ENCODE measurements at places on chromosomes 13 and 19. TPM values are rescaled to one million over a fixed set of nuclear protein-coding genes. Genes with fewer than 3 reads are reported as not detected.

DNA sequence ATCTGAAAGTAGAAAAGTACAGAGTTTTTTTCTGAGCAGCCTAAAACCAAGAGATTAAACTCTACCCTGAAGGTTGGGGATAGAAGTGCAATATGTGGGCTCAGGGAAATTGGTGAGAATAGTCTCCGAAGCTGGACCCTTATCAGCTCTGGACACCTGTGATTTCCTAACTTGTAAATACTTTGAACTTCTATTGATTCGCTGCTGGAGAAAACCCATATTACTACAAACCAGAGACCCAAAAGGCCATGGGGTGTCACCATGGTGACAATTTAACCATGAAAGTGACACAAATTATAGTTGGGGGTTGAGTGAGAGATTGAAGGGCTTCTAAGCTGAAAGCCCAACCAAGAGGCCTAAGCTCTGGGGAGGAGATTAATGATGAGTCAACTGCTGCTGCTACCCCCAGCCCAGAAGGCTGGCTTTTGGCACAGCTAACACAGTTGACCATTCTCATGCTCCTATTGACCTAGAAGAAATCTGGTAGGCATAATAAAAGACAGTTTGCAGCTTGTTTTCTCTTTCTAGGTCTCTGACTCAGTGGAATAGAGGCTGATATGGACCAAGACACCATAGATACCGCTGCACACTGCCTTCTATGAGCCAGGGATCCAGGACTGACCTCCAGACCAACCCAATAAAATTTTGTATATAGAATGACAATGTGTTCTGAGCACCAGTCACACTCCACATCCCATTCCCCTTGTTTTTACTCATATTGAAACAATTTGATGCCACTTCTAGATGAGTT lies 131.9 kb upstream of the FNDC3A start:
- H3K36me3 ChIP-seq, result no peaks in the 10 kb centered on the region
- no peak overlapping the region for H3K4me3 ChIP-seq
- DNase-seq, result no peak
- peaks cover 12% of the 10 kb centered on the region for H3K27me3 ChIP-seq

GRCh38 chr13:48275507-48275906 lies 28.0 kb upstream of the RB1 start:
- no peaks in the 10 kb centered on the region for H3K27me3 ChIP-seq
- H3K27ac ChIP-seq, result no peak overlapping the region
- peaks cover 14% of the 10 kb centered on the region for H3K36me3 ChIP-seq
- no peak overlapping the region for H3K4me3 ChIP-seq
- no peaks in the 10 kb centered on the region for H3K4me1 ChIP-seq

DNA sequence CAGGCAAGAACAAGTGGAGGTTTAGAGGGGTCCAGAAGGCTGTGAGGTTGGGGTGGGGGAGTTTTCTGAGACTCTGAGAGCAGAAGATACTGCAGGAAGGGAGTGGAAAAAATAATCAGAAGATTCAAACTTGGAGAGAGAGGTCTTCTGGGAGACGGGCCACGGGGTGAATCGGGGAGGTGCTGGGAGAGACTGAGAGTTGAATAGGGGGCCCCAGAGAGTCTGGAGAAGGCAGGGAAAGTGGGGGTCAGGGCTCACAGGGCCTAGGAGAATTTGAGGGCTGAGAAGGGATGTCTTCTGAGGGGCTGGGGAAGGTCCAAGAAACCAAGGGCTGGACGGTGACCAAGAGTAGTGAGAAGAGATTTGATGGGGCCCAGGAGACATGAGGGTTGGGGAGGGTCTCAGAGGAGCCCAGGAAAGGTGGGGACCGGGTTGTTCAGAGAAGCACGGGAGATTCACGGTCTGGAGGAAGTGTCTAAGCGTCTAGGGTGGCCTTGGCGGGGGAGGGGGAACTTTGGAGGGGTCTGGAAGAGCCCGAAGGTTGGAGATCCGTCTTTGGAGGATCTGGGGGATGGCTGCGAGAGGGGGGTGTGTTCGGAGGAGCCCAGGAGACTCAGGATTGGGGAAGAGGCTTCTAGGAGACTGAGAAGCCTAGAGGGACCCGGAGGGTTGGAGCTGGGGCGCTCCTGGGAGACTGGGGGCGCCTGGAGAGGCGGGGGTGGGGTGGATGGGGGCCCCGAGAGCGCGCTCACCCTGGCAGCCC lies 1.5 kb downstream of the KCNC3 start:
- H3K4me3 ChIP-seq, result peak overlapping the region; percentile 60
- no peak for DNase-seq
- H3K27me3 ChIP-seq, result peaks cover 50% of the 10 kb centered on the region

- no peak overlapping the region for H3K27ac ChIP-seq
- peaks cover 10% of the 10 kb centered on the region for H3K36me3 ChIP-seq
- peaks cover 15% of the 10 kb centered on the region for H3K4me1 ChIP-seq
- no peaks in the 10 kb centered on the region for H3K27me3 ChIP-seq
- no peak overlapping the region for H3K4me3 ChIP-seq
- DNase-seq, result no peak
These were observed 9.1 kb upstream of the FKRP start for GRCh38 chr19:46736531-46737297.

- peak within 1 kb of the TSS; percentile 92 for H3K27ac ChIP-seq
- peaks cover 11% of the 10 kb centered on the region for H3K4me1 ChIP-seq
- peak within 1 kb of the TSS; percentile 91 for H3K4me3 ChIP-seq
- peak; percentile 69 for DNase-seq
- H3K27me3 ChIP-seq, result peaks cover 4% of the 10 kb centered on the region
These were observed at the start of gene SCGB2B2 for GRCh38 chr19:34676697-34677385. Gene SCGB2B2, minus strand, starts transcription at chr19:34677159. Its CDS starts 82,596 bp downstream, at chr19:34594563.

- H3K27ac ChIP-seq, result no peak overlapping the region
- no peaks in the 10 kb centered on the region for H3K36me3 ChIP-seq
- H3K4me1 ChIP-seq, result no peaks in the 10 kb centered on the region
- no peak overlapping the region for H3K4me3 ChIP-seq
- no peak for DNase-seq
These were observed 557.2 kb downstream of the KCTD12 start for GRCh38 chr13:76329004-76329403.

- no peak overlapping the region for H3K4me3 ChIP-seq
- no peak for DNase-seq
- H3K4me1 ChIP-seq, result peaks cover 44% of the 10 kb centered on the region
- peaks cover 3% of the 10 kb centered on the region for H3K36me3 ChIP-seq
- no peak overlapping the region for H3K27ac ChIP-seq
These were observed 53.1 kb downstream of the ATP7B start for GRCh38 chr13:51958217-51958547.

DNA sequence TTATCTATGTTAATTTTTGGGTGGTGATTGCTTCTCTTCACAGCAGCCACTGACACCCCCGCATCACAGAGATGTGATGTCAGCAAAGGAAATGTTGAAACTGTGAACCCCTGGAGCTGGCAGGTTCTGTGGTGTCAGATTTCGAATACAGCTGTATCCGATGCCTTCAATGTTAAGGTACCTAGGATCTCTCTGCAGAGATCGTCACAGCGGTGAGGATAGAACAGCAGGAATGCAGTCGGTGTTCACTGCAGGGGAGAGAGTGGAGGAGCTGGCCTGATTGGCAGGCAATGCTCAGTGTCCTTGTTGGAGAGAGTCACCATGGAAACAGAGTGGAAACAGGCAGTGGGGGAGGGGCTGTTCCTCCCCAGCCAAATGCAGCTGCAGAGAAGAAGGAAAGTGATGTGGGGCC lies 79.5 kb upstream of the ZNF835 start:
- H3K36me3 ChIP-seq, result no peaks in the 10 kb centered on the region
- no peaks in the 10 kb centered on the region for H3K27me3 ChIP-seq
- no peaks in the 10 kb centered on the region for H3K4me1 ChIP-seq
- H3K4me3 ChIP-seq, result no peak overlapping the region
- no peak overlapping the region for H3K27ac ChIP-seq

DNA sequence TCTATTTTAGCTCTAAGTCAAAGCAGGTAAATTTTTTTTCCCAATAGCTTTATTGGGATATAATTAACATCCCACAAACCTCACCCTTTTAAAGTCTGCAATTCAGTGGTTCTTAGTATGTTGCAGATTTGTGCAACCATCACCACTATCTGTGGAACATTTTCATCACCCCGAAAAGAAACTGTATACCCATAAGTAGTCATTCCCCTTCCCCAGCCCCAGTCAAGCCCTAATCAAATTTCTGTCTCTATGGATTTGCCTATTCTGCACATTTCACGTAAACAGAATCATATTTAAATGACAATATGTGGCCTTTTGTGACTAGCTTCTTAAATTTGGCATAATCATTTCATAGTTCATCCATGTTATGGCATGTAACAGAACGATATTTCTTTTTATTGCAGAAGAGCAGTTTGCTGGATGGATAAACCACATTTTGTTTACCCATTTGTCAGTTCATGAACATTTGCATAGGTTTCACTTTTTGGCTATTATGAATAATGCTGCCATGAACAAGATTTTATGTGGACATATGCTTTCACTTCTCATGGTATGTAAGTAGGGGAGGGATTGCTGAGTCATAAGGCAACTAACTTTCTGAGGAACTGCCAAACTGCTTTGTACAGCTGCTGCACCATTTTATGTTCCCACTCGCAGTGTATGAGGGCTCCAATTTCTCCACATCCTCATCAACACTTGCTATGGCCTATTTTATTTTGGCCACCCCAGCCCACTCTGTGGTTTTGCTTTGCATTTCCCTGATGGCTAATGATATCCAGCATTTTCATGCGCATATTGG lies 10.9 kb downstream of the SLC46A3 start:
- no peaks in the 10 kb centered on the region for H3K27me3 ChIP-seq

GRCh38 chr13:72199640-72200039 lies 332.6 kb upstream of the DACH1 start:
- H3K27me3 ChIP-seq, result no peaks in the 10 kb centered on the region
- no peak for DNase-seq
- H3K4me1 ChIP-seq, result no peaks in the 10 kb centered on the region
- no peak overlapping the region for H3K27ac ChIP-seq
- H3K4me3 ChIP-seq, result no peak overlapping the region

DNA sequence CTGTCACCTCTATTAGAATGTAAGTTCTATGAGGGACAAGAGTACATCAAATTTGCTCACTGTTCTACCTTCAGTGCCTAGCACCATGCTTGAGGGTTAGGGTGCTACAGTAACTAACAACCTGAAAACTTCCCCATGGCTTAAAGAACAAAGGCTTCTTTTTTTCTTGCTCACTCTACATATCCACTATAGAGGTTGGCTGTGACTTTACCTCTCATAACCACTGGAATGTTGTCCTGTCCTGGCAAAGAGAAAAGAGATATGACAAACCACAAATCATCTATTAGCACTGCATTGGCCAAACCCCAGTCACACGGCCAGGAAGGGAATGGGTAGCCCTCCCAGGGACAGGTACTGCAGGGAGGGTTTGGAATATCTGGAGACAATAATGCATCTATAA lies 23.2 kb upstream of the ACOD1 start:
- H3K36me3 ChIP-seq, result no peaks in the 10 kb centered on the region
- no peak overlapping the region for H3K4me3 ChIP-seq
- DNase-seq, result no peak
- peaks cover 3% of the 10 kb centered on the region for H3K4me1 ChIP-seq
- no peak overlapping the region for H3K27ac ChIP-seq

- no peak overlapping the region for H3K27ac ChIP-seq
- no peaks in the 10 kb centered on the region for H3K4me1 ChIP-seq
- no peaks in the 10 kb centered on the region for H3K36me3 ChIP-seq
- H3K4me3 ChIP-seq, result no peak overlapping the region
- DNase-seq, result peak; percentile 43
These were observed 21.1 kb upstream of the ZNF766 start for GRCh38 chr19:52248241-52248640.

- peak; percentile 68 for DNase-seq
- peak within 1 kb of the TSS; percentile 95 for H3K4me3 ChIP-seq
- H3K27me3 ChIP-seq, result peaks cover 7% of the 10 kb centered on the region
- peaks cover 15% of the 10 kb centered on the region for H3K36me3 ChIP-seq
These were observed at the start of gene TSC22D1 for GRCh38 chr13:44575741-44576350. Gene TSC22D1, minus strand, starts transcription at chr13:44576330. Its CDS starts 256 bp downstream, at chr13:44576074.

- no peak for DNase-seq
- H3K36me3 ChIP-seq, result no peaks in the 10 kb centered on the region
- H3K27me3 ChIP-seq, result no peaks in the 10 kb centered on the region
- peaks cover 2% of the 10 kb centered on the region for H3K4me1 ChIP-seq
- no peak overlapping the region for H3K27ac ChIP-seq
These were observed 41.6 kb upstream of the RFC3 start for GRCh38 chr13:33776239-33776881.

DNA sequence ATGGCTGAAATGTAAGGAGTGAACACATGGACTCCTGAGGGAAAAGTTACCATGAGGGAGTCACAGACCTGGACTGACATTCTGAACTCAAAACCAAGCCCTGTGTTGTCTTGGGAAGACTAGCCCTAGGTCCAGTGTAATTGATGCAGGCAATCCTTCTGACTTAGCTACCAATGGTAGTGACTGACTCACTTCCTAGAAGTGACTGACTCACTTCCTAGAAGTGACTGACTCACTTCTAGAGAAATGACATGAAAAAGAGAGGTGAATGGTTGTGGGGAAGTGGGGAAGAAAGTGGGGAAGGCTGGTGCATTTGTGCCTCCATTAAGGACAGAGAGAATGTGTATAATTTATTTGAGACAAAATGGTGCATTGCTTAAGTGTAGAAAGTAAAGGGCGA lies 49.9 kb downstream of the EDNRB start:
- no peak for DNase-seq
- no peaks in the 10 kb centered on the region for H3K36me3 ChIP-seq

GRCh38 chr13:97381189-97381588 lies 52.8 kb upstream of the RAP2A start:
- peaks cover 7% of the 10 kb centered on the region for H3K36me3 ChIP-seq
- peaks cover 4% of the 10 kb centered on the region for H3K4me1 ChIP-seq
- H3K4me3 ChIP-seq, result no peak overlapping the region
- DNase-seq, result no peak

- H3K4me3 ChIP-seq, result no peak overlapping the region
- H3K36me3 ChIP-seq, result no peaks in the 10 kb centered on the region
- DNase-seq, result no peak
- no peaks in the 10 kb centered on the region for H3K4me1 ChIP-seq
These were observed 77.3 kb downstream of the KCTD12 start for GRCh38 chr13:76808927-76809326.

DNA sequence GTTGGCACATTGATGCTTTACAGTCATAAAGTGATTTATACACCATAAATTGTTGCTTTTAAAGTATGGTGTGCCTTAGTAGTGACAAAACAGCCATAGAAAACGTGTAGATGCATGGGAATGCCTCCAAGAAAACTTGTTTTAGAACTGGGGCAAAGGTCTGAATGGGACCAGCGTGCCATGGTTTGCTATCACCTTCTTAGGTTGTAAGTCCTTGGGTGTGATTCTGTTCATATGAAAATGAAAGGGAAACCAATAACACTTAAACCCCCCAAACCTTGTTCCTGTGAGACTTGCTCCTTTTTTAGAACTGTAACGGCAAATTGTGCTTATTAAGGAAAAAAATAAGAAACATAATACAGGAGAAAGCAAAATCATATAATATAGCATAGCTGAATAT lies 603.3 kb upstream of the SLITRK6 start:
- H3K27me3 ChIP-seq, result no peaks in the 10 kb centered on the region
- no peak for DNase-seq
- no peaks in the 10 kb centered on the region for H3K36me3 ChIP-seq
- no peak overlapping the region for H3K4me3 ChIP-seq

The LYL1 gene
- total RNA-seq, result 3.7 TPM

The TINCR gene
- 1.00 TPM for total RNA-seq

The CAPN12 gene
- 26.4 TPM for total RNA-seq
